Ovary (tissue), 10 donors: ENCODE measurements at places on chromosomes 11 and 22. TPM values are rescaled to one million over a fixed set of nuclear protein-coding genes. Genes with fewer than 3 reads are reported as not detected.

The CD3D gene
- not detected for total RNA-seq

The APOA1 gene
- 15.5 TPM for total RNA-seq

DNA sequence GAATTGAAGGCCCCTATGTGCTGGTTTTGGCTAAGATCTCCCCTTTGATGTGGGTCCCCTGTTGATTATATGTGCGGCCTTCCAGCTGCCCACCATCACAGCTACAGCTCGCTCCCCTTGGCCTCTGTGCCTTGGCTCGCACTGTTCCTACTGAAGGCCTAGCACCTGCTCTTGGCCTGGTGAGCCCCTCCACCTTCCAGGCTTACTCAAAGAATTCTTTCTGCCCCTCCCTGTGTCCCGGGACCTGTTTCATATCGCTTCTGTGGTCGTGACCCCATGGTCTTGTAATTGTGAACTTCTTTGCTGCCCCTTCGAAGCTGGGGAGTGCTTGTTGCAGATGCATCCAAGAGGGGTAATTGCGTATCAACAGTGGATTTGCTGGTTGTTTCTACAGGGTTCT, 12.5 kb downstream of the PEX26 start:
- H3K27me3 ChIP-seq = no peaks in the 10 kb centered on the region
- no peaks in the 10 kb centered on the region for H3K36me3 ChIP-seq
- DNase-seq = no peak
- no peak overlapping the region for H3K4me3 ChIP-seq
- H3K4me1 ChIP-seq = peaks cover 5% of the 10 kb centered on the region

DNA sequence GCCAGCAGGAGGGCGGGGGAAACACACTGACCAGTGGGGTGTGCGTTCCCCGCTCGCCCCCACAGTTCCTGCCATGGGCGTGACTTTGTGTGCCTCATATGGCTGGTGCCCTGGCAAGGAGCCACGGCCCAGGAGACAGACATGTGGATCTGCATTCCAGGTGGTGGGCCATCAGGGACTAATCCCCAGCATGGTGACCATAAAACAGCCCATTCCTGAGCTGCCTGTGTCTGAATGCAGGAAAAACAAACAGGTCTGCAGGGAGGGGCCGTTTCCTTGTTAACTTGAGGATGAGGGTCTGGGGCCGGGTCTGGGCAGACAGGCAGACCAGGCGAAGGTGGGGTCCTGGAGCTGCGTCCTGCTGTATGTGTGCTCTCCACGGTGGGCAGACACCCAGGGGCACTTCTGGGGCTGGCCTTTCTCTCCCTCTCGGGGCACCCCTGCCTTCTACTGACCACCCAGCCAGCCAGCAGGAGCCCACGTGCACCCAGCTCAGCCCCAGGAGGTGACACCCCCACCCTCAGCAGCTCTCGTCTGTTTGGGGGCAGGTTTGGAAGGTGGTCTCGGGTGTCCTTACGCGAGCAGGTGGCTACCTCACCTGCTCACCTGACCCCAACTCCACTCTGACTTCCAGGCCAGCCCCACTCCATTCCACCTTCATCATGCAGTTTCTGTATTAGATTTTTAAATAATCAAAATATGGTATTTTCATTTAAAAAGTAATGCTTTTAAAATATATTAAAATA, 120.3 kb downstream of the KCNQ1OT1 start:
- no peaks in the 10 kb centered on the region for H3K27me3 ChIP-seq
- H3K36me3 ChIP-seq = no peaks in the 10 kb centered on the region
- H3K4me3 ChIP-seq = no peak overlapping the region
- peak; percentile 17 for DNase-seq
- no peak overlapping the region for H3K27ac ChIP-seq

GRCh38 chr11:110907629-110908028, 195.4 kb upstream of the ARHGAP20 start:
- DNase-seq = no peak
- H3K36me3 ChIP-seq = no peaks in the 10 kb centered on the region
- no peak overlapping the region for H3K27ac ChIP-seq

- no peak overlapping the region for H3K4me3 ChIP-seq
- H3K27ac ChIP-seq = no peak overlapping the region
- no peaks in the 10 kb centered on the region for H3K4me1 ChIP-seq
Observed at GRCh38 chr22:22109693-22110466, 127.3 kb upstream of the TOP3B start.
